HCT116 (cell line): ENCODE measurements at places on chromosomes 1 and 21.

- no peak for DNase-seq
These were observed 133.9 kb upstream of the IGSF21 start for GRCh38 chr1:17973694-17974093.

DNA sequence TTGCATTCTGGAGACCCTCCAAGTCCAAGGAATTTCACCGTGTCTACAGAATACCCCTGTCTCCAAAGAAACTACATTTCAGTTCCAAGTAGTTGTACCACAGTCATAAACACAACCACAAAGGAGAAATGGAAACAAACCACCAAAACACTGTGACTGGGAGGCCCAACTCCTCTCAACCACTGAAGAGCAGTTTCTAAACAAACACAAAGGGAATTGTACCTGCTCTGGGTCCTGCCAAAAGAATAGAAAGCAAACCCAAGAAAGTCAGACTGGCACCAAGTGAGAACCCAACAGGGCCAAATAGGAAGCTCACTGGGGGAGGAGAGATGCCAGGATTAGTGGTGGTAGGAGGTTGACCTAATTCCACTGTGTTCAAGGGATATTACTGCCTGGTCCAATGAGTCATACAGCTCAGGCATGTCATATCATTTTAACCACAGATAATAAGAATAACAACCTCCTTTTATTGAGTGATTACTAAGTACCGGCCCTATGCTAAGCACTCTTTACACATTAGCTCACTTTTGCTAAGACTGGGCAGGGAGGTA lies 123.9 kb upstream of the PPP2R5A start:
- peak; percentile 13 for DNase-seq

DNA sequence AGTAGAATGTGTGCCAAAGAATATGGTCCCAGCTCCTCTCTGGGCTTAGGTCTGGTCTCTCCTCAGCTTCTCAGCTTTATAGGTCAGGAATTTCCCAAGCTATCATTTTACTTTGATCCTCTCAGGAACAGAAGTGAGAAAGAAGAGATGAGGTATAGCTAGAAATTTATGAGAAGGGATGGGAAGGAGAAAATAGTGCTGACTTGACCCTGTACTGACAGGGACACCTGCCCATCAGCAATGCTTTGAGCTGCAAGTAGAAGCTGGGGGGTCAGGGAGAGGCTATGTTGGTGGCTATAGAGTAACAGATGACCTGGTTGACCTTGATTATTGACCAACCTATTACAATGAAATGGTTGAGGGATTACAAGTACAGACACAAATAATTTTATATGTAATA lies 75.0 kb downstream of the XCL2 start:
- DNase-seq, result no peak

DNA sequence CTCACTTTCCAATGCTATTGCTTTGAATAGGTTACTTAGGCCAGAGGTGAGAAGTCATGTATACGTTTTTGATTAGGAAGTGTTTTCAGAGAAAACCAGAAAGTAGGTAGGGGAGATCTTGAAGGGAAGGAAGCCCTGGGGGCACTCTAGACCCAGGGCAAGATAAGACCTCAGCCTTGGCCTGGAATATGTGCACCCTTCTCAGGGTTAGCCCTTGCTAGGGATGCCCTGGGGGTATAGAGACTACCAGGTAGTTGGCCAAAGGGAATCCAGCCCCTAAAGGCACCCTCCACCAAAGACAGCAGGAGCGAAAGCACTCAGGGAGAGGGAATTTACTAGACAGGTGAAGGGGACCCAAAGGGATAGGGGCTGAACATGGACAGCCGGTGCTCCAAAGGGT lies 7.0 kb downstream of the TIAM1 start:
- no peak for DNase-seq
